H9 (cell line): ENCODE measurements at places on chromosomes 5 and 9. TPM values are rescaled to one million over a fixed set of nuclear protein-coding genes. Genes with fewer than 3 reads are reported as not detected.

DNA sequence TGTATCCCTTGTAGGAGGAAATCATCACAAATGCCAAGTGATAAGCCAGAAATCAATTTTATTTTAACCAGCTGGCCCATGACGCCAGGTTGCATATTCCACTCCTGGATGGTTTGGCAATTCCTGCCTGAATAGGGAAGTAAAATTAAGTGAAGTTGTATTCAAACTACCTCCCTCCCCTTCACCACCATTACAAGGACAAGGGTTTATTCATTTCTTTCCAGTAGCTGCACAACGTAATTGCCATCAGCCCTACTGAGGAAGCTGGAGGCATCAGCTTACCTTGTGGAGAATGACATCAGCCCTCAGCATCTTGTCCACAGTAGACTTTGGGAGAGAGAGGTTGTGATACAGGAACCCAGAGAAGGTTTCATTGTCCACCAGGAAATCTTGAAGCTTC is 66.6 kb downstream of the ABCA1 start:
- DNase-seq, result no peak

GRCh38 chr9:73042155-73042554 is 89.3 kb upstream of the ALDH1A1 start:
- no peak for DNase-seq

DNA sequence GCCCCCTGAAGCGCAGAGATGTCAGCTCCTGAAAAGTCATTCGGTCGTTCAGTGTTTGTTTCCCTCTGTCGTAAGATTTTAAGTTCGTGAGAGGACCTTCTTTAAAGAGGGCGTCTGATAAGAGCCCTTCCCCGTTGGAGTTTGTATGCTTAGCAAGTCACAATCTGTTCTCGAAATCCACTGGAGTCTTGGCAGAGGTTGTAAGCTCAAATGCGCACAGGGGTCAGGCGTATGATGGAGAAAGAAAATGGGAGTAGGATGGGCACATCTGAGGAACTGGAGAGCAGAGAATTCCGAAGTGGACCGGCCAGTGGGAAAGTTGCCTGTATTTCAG is 710 bp downstream of the HSD17B4 start:
- DNase-seq, result no peak

- DNase-seq, result no peak
Observed at GRCh38 chr9:6121707-6122106, 93.9 kb upstream of the IL33 start.

- DNase-seq, result no peak
Observed at GRCh38 chr9:110626101-110626829, 42.3 kb upstream of the MUSK start.

DNA sequence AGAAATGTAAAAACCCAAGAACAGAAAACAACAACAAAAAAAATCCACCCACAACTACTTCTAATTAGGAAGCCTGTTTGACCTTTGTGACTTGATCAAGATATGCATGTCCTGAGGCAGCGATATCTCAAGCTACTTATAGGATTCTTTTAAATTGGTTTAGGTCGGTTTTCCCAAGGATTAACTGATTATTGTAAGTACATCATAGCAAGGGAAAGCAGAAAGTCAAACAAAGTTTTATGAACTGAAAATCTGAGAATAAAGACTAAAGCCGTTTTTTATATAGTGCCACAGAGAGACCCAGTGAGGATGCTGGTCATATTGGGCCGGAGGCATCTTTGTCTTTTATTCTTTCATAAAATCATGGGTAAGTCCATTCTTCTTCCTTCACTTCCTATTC is 72.0 kb downstream of the CD180 start:
- no peak for DNase-seq

GRCh38 chr9:88451160-88451559 is 62.9 kb downstream of the SPIN1 start:
- no peak for DNase-seq

DNA sequence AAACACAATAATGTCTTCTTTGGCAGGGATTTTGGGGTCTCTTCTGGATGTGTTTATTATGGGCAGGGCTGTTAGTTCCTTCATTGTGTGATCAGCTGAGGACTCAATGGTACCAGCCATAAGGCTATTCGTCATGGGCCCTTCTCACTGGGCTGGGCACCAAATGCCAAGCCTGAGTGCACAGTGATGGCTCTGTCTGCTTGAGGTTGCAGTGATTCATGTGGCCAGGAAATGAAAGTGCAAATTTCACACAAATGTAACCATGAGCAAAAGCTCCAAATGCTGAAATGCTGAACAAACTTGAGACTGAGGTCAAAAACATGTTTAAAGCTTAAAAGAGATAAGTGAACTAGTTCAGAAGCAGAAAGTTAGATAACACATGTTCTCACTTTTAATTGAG is 191.0 kb downstream of the TARS1 start:
- no peak for DNase-seq

DNA sequence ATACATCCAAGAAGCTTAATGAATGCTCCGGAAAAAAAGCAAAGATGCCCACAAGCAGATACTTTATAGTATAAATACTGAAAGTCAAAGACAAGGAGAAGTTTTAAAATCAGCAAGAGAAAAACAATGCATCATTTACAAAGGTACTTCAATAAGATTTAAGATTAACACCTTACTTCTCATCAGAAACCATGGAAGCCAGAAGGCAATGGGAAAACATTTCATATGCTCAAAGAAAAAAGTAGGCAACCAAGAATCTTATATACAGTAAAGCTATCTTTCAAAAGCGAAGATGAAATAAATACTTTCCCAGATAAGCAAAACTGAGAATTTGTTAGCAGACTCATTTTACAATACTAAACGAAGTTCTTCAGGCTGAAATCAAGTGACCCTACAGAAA is 51.1 kb downstream of the ABHD17B start:
- no peak for DNase-seq

DNA sequence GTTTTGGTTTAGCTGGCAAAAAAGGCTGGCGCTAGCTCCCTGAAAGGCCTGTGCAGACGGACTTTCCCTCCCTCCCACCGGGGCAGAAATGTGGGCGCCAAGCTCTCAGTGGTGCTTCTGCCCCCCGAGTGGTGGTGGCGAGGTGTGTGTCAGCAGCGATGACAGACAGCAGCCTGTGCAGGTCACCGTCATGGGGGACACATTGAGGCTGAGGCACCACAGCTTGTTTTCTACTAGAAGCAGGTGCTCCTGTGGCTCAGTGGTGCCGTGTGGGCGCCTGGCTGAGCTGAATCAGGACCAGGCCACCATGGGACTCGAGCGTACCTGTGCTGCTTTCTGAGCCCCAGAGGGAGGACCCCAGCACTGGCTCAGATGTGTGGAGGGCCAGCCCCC is 6.2 kb downstream of the WNK2 start:
- DNase-seq, result no peak

- no peak for DNase-seq
Observed at GRCh38 chr5:170247363-170247762, 14.6 kb downstream of the C5orf58 start.

DNA sequence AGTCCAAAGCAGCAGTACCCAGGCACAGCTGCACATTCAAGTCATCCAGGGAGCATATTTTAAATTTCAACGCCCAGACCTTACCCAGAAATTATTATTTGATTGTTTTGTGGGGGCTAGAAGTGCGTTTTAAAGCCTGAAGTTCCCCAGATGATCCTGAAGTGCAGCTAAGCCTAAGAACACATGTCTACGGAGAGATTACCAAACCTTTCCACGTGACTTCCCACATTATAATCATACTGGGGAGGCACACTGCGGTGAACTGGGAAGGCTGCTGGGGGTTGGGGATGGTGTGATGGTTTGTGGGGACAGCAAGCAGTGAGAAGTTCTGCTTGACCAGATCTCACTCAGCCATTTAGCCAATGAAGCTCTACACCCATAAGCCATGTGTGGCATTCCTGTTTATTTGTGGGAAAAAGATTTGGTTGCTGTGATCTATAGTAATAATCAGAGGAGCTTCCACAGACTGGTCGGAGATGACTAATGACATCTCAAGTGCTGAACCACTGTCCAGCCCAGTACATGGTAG is 93.4 kb upstream of the CDH6 start:
- DNase-seq, result no peak

DNA sequence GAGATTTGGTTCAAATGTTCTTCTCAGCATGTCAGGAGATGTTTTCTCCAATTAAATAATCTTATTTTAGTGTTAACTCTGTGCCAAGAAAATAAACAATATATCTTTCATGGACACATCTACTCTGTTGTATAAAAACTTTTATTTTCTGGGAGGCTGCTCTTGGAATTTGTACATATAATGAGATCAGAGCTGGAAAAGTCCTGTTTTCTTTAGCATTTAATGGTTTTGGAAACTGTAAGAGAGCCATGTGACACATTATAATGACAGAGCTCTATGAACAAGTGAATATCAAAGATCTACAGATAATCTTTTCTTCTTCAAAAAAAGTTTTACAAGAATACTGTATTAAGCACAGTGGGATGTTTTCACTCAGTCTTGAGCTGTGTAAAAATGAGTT is 48.8 kb downstream of the FOXD1 start:
- DNase-seq, result no peak

DNA sequence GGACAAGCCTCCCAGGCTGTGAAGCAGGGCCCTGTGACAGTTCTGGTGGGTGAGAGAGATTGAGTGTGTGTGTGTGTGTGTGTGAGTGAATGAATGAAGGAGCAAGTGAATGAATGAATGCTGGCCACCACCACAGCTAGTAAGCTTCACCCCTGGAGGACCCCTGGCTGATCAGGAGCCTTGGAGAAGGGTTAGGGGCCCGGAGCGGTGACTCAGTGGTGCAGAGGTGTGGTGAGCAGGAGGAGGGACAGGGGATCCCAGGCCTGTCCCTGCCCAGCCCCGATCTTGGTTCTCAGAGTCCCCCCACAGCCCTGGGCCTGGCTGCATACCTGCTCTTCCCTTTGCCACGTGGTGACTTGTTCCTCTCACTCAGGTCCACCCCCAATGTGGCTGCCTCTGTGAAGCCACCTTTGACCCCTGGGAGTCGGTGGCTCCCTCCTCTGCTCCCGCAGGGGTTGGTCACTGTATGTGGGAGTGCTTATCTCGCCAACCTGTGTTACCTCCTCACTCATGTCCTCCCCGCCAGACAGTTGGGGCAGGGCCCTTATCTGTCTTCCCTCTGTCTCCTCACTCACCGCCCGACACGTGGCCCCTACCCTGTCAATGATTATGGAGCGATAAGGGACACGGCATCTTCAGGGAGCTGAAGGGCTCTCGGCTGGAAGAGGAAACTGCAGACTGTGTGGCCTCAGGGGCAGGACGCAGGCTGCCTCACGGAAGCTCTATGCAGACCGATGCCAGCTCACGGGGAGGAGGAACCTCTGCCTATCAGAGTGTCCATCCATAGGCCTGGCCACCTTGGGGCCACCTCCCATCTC is 99.9 kb upstream of the PITX1 start:
- no peak for DNase-seq

The FNIP1 gene
- 13.4 TPM in 2 replicates for total RNA-seq

The NR2F1-AS1 gene
- total RNA-seq, result 1.7 and 1.9 TPM in 2 replicates

The STPG3 gene
- total RNA-seq, result not detected in 2 replicates

The IFNA2 gene
- total RNA-seq, result not detected in 2 replicates

The FYB1 gene
- not detected in 2 replicates for total RNA-seq

The NUTM2F gene
- 0.15 TPM in 1 of 2 replicates, not detected in the other for total RNA-seq

The TAF11L5 gene
- total RNA-seq, result not detected in 2 replicates

The EQTN gene
- not detected in 2 replicates for total RNA-seq
